ENCODE measurements at places on chromosomes 5 and 9.

GRCh38 chr9:98521141-98521540 is 187.6 kb downstream of the GABBR2 start:
- DNase-seq = no peak

DNA sequence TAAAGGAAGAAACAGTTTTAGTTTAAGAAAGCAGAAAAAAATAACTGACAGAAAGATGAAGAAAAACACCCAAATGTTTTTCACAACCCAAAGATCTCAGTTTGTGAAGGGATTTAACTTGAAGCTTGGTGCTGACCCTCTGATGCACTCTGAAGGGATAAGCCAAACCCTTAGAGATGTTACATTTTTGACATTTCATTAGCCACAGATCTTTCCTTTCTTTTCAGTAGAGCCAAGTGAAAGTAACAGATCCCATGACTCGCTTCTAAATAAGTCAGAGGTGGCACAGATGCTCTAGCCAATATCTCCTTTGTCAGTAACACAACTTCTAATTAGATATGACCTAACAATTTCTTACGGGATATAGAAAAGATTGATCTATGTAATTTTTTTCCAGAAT is 394.5 kb upstream of the EDIL3 start:
- DNase-seq = no peak

DNA sequence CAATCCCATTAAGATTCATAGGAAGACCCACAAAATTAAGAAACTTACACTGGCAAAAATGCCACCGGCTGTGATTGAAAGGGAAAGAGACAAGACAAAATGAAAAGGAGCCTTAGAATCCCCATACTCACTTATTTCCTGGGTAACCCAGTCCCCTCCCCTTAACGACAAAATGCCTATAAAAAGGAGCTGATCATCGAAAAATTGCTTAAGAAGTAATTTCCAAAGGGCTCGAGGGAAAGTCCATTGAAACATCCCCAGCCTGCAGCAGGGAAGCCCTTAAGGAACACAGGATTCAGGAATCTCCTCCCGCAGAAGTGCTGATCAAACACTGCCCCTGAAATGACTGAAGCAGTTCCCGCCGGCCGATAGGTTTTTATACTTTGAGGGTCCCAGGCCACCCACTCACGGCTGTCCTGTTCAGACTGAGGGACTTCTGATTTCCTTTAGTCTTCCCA is 677 bp upstream of the ZNF79 start:
- DNase-seq = no peak

GRCh38 chr5:8474569-8474930 is 605.6 kb downstream of the MTRR start:
- DNase-seq = no peak

DNA sequence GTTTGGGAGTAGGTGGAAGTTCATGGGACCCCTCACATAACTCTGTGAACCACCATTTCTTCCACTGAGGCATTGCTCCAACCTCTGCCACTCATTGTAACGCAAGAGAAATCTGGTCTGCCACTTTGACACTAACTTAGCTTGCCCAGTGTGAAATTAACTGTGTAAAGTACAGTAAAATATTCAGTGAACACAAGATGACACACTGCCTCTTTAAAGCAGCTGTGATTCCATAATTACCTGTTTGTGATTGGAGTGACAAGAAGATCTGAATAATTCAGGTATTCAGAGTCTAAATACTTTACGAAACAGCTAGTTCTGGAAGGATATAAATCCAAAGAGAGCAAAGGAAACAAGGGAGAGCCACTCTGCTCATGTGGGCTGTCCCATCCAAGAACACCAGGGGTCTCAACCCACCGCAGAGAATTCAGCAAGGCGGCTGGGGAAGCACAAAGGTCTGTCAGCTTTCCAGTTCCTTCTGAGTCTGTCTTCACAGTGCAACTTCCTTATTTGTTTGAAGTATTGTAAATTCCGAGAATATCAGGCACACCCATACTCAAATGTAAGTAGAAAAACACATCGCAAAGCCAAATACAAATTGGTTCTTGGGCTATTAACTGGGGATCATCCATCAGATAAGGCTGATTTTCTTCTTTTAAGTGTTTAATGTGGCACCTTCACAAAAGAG is 86.9 kb downstream of the GNAQ start:
- DNase-seq = no peak

DNA sequence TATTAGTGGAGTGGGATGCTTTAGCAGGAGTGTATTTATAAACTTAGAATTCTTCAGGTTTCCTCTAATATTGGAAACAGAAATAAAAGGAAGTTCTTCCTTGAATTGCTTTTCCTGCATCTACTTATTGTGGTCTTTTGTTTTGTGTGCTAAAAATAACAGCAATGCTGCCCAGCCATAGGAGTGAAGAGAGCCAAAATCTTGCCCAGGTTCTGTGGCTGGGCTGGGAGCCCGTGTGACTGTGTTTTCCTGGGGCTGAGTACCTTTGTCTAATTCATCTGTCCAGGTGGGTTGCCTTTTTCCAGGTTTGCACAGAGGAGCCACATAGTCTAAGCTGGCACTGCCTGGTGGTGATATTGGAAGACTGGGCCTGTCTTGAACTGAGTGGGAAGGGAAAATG is 179.7 kb upstream of the ADAMTSL1 start:
- DNase-seq = no peak

- no peak for DNase-seq
Observed at GRCh38 chr5:127398508-127398907, 107.9 kb downstream of the MEGF10 start.

DNA sequence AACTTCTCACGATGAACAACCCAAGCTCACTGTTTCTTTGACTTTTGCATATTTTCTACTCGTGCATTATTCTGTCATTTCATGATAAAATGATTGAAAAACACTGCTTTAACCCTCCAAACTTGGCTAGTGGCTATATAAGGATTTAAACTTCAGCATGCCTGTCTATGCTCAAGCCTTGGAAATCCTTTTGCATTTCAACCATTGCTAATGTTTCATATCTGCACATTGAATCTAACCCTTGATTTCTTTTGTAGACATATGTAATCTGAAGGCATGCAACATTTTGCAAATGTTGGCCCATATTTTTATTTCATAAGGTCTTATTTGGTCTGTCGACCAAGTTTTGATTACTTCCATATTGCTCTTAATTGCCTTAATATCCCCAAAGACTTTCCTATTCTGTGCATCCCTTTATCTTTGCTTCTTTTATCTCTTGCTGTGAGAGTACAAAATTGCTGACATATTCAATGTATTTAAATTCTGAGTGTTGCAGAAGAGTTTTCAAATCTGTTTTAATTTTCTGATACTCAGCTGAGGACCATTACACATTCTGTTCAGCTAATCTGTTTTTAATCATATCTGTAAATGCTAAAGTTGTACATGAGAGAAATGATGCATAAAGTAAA is 403.7 kb upstream of the ZNF608 start:
- DNase-seq = no peak

GRCh38 chr9:134283111-134283515 is 43.1 kb upstream of the RXRA start:
- no peak for DNase-seq

DNA sequence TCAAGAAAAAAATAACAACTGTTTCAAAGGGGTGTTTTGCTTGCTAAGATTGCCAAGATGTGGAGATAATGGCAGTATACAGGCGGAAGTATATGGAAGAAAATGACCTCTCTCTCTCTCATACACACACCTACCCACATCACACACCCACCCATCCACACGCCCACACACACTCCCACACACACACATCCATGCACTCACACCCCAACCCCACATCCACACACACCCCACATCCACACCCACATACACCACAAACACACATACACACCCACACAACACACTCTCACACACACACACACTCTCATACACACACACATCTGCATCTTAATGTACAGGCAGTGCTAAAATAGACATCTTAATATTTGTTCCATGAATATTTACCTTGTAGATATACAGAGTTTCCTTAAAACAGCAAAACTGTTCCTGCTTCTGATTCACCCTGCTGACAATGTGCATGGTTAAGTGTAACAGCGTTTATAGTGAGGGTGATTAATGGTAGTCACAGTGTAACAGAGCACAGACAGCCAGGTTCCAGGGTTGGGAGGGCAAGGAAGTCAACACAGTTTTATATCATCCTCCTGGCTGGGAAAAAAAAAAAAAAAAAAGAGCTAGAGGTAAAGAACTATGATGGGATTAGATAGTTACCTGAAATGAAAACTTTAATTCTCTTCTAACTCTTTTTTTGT is 8.3 kb downstream of the BHMT2 start:
- DNase-seq = no peak

DNA sequence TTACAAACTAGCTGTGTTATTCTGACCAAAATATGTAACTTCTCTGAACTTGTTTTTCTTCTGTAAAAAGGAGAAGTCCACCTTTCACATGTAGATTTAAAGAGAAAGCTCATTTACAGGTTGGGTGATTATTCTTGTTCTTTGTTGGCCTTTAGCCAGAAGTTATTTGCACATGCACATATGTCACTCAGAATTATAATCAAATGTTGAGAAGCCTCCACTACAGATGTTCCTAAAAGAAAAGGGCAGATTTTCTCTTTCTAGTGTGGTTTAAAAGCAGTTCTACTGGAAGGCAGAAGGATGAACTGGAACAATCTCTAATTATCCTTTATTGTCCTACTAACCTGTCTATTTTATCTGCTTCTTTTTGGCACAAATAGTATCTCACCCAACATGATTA is 209.8 kb upstream of the ELAVL2 start:
- no peak for DNase-seq

DNA sequence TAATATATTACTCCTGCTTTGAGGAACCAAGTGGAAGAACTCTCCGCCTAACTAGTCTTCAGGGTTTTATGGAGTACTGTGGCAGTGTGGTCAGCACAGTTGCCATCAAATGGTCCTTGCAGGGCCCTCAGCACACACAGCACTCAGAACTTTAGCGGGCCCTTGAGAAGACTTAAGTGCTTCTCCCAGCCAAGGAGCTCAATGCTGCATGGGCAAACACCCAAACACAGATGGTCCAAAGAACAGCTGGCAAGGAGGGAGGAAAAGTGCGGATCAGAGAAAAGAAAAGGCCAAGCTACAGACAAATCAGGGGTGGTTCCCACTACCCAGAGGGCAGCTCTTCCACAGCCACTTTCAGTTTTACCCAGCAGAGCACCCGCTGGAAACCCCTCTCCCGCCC is 98.6 kb downstream of the SPOCK1 start:
- no peak for DNase-seq

DNA sequence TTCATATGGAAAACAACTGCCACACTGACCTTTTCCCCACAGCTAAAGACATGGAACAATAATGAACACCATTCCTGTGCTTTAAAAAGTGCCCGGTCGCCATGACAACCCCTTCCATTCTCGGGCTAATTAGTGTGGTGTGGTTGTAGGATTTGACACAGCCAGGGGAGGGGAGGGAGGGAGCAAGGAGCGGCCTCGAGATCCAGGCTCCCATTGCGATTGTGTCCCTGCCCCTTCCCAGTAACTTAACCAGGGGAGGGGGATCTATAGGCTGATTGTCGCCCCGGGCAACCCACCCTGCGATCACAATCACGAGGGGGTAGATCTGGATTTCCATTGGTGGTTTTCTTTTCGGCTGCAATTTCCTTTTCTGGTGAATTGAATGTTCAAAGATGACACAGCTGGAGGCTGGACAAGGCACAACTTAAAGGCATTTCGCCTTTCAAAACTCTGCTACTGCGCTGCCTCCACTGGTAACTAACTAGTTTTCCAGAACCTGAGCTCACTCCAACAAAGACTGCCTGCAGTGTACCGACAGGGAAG is 96.7 kb upstream of the RETREG1 start:
- DNase-seq = no peak

GRCh38 chr5:156799171-156799570 is 50.9 kb upstream of the PPP1R2B start:
- DNase-seq = no peak

DNA sequence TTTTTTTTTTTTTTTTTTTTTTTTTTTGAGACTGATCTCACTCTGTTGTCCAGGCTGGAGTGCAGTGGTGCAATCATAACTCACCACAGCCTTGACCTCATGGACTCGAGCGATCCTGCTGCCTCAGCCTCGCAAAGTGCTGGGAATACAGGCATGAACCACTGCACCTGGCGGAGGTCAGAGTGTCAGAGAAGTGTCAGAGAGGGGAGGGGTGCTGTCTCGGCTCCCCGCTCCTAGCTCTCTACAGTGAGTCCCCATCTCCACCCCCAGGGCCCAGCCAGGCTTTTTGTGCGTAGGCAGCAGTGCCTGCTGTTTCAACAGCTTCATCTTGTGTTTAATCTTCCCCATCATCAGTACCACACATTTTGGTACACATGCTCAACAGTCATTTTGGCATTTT is 38.3 kb downstream of the SAR1B start:
- DNase-seq = no peak

- no peak for DNase-seq
Observed at GRCh38 chr9:14096258-14096922, 217.6 kb downstream of the NFIB start.

DNA sequence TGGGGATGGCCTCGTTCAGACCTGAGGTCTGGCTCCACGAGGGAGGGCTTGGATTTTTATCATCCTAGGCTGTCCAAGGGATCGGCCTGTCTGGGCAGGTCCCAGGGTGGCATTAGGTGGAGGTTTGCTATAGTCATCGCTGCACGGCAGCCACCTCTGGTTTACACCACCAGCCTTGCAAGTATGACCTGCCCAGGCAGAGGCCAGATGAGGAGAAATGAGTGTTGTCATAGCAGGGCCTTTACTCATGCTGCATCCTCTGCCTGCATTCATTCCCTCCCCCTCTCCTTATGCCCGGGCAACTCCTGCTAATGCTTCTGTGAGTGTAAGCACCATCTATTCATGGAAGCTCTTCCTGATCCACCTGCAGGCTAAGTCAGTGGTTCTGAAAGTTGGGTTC is 15.3 kb upstream of the NDST1 start:
- no peak for DNase-seq

GRCh38 chr9:125462861-125463291 is 201.2 kb downstream of the GAPVD1 start:
- no peak for DNase-seq

GRCh38 chr5:143066556-143067281 is 296.5 kb downstream of the ARHGAP26 start:
- DNase-seq = no peak

GRCh38 chr5:113376640-113377039 is 58.1 kb downstream of the TSSK1B start:
- no peak for DNase-seq

- no peak for DNase-seq
Observed at GRCh38 chr9:92494856-92495255, 12.6 kb upstream of the ASPN start.

DNA sequence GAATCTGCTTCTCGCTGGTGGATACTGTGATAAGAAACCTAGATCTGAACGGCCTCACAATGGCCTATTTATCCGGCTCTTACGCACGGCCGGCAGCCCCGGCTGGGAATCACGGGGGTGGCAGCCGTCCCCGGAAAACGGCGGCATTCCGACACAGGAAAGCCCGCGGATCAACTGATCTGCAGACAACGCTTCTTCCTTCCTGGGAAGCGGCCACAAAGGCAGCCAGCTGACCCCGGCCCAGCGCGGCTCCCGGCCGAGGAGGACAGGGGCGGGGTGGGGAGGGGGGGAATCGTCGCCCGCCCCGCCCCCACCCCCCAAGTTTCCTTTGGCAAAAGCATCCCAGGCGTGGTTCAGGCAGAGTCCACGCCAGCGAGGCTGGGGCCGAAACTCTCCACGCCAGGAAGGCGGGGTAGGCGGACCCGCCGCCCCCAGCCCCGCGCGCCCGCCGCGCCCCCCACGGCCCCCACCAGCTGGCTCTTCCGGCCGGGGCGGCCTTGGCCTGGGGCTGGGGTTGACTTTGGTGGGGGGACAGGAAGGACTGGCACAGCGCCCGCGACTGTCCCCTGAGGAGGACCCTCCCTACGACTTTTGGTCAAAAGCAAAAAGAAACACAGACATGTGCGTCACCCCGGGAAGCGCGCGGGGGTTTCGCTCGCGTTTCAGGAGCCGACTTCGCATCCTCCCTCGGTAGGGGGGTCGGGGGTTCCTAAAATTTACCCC is 247.7 kb upstream of the ANKRD55 start:
- DNase-seq = no peak

Measured in stimulated activated CD8-positive, alpha-beta memory T cell treated with anti-CD3 and anti-CD28 coated beads, Interleukin-12 subunit alpha, Interleukin-12 subunit beta, amount 100 ng/mL, for 1 hour (primary cell).